ENCODE measurements at places on chromosomes 11 and 22.

- DNase-seq = no peak
Observed at GRCh38 chr22:46366327-46366731, 30.8 kb downstream of the TRMU start.

DNA sequence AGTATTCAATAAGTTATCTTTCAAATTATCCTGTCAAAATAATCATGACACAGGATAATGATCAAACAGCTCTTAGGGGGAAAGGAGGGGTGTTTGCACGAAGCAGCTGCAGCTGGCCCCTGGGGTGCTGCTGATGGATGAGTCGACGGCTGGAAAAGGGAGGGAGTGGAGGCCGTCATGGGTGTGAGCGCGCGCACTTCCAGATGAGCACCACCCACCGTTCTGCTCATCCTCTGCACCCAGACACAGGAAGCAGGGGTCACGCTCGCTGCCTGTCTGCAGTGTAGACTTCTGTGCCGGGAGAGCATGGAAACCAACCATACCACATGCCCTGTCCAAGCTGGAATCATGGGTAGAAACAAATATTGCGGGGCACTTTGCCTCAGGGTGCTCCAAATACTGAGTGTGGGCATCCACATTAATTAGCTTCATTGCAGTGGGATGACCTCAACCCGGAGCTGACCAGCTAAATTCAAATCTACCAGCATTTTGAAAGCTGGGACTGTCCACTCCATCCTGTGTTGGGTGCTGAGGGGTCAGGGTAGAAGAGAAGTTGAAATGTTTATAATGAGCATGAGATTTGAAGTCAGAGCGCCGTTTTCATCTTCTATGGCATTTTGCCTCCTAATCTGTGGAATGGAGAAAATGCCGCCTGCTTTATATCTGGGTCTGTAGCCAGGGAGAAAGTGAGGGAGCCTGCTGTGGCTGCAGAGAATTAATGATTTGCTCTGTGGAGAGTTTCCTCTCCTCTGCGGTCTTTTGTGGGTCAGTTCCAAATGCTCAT lies 802.4 kb downstream of the TBC1D22A start:
- DNase-seq = no peak

DNA sequence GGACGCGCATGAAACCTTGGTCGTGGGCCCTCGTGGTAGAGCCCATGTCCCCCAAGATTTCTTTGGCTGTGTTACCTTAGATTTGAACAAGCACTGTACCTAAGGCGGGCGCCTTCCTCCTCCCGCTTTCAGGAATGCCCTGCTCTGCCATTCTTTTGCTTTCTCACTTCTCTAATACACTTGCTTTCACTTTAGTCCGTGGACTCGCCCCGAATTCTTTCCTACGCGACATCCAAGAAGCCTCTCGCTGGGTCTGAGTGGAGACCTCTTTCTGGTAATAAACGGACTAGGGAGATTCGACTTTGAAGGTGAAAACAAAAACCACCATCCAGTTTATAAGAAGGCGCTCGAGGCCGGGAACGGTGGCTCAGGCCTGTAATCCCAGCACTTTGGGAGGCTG lies 1.2 kb upstream of the NUP50 start:
- no peak for DNase-seq

DNA sequence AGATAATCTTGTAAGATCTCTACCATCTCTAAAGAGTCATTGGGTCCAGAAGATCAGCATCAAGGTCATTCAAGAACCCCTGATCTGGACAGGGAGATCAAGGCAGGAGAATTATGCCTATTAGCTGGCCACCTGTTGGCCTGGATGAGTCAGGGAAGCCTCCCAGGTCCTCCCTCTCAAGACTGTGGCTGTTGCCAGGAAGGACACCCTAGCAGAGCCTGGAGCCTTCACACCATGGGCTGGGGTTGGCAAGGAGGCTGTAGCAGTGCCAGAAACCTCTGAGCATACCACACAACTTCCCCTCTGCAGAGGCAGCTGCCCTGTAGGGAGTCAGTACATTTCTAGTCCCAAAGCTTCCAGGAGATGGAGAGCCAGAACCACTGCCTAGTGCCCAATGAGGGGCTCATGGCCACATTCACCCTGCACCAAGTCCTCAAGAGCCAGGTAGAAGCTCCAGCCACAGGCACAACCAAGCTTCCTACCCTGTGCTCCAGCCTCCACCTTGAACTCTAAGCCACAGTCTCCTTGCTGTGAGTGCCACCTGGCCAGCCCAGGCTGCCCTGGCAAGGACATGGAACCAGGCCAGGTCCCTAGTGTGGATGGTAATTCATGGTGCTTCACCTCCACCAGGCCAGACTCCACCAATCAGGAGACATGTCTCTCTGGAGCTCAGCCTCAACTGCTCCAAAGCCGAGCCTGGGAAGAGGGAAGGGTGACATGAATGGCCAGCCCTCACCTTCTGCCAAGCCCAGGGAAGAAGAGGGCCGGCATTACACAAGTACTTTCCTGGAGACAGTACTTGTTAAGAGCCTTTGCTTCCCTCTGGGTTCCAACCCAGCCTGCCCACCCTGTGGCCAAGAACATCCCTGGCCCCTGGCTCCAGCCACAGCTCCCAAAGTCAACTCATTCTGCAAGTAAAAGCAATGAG lies 124.3 kb downstream of the BUD13 start:
- DNase-seq = no peak

GRCh38 chr11:78414321-78415051 lies 3.1 kb downstream of the GAB2 start:
- no peak for DNase-seq

DNA sequence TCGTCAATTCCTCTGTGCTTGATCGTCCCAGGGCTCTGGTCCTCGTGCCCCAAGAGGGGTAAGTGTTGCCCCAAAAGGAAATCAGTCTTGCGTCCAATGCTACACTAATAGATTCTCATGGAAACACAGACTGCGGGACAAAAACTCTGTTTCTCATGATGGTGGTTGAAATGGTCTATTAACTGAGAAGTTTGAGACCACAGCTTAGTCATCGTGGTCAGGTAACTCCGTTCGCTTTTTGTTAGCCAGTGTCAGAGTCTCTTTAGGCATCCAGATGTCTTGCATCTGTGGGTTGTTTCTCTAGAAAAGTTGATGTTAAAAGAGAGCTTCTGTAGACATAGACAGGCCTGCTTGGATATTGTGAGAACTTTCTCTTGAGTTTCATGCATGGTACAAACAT lies 104.6 kb upstream of the SORL1-AS1 start:
- peak; percentile 42 for DNase-seq

- DNase-seq = no peak
Observed at GRCh38 chr22:37127350-37127878, 17.9 kb upstream of the TMPRSS6 start.

DNA sequence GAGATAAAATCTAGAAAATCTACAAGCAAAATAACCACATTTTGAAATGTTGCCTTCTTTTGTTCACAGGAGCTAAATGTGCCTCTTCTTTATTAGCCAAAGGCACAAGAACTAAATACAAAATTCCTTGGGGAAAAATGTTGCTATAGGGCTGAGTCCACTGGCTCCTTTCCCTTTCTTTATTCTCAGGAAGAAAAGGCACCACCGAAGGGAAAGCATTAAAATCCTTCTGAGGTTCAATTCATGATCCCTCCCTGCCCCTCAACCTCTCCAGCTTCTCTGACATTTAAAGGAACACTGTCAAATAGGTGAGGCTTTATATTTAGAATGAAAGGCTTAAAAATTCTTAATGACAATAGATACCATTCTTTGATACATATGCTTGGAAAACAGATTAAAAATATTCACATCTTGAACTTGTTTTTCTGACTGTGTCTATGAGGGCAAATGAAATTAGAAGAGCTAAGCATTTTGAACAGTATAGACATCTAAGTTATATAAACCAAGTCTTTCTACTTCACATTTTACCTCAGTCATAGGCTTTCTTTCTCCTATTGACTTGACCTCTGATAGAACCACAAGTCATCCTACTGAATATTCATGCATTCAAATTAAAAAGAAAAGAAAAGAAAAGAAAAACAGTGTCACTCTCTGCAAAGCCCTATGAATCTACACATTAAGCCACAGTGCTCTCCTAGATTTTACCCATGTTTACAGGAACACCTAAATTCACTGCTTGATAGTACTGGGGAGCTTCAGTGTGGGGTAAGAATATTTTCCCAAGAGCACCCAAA lies 148.2 kb downstream of the MAML2 start:
- DNase-seq = no peak

- DNase-seq = no peak
Observed at GRCh38 chr11:126415128-126415527, 59.6 kb downstream of the ST3GAL4 start.

GRCh38 chr22:35324067-35324466 lies 24.4 kb downstream of the TOM1 start:
- no peak for DNase-seq

GRCh38 chr11:18321969-18322711 lies at the start of the genes GTF2H1 and HPS5:
TSS of gene GTF2H1 (plus strand) at chr11:18322567. CDS start at chr11:18333075, 10,508 bp downstream.
TSS of gene HPS5 (minus strand) at chr11:18322140. CDS start at chr11:18317858, 4,282 bp downstream.
- peak; percentile 96 for DNase-seq

DNA sequence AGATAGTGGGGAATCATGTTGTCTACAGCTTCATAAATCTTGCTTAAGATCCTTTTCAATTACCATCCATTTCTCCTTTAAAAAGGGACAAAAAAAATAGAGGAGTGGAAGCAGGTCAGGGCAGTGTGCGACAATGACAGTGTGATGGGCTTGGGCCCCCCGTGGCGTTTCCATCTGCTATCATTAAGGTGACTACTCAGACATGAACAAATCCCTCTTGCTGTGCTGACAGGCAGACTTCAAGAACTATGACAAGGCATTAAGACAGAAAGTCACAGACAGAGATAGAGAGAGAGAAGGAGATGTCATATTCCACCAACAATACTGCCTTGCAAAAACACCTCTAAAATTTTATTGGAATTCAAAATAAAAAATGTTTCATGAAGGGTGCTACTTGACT lies 263.2 kb downstream of the DCDC1 start:
- no peak for DNase-seq

- no peak for DNase-seq
Observed at GRCh38 chr11:12330485-12331231, 46.7 kb upstream of the PARVA start.

DNA sequence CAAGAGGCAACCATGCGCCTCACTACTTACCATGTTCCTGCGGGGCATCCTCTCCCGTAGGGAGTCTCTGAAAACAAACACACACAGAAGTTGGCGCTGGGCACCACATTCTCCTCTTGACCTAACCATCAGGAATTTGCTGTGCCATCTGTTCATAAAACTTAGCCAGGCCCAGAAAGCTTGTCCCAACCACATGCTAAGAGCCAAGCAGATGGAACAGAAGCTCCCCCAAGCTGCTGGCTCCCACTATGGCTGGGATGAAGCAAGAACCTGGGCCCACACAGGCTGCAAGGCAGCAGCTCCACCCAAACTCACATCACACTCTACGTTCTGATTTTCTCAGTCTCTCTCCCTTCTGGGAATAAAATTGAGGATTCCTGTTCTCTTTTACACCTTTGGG lies 17.4 kb downstream of the HPS4 start:
- no peak for DNase-seq

DNA sequence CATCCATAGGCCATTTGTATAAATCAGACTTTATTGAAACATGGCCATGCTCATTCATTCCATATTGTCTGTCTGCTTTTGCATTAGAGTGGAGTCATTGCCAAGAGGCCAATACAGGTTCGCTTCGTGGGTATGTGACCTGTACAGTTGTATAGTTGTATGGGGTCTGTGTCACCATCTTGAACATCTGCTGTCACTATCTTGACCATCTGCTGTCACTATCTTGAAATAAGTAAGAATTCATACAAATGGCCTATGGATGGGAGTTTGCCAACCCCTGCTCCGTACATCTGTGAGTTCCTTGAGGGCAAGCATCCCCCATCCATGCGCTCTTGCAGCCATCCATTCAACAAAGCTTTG lies 44.4 kb upstream of the ANO1 start:
- DNase-seq = no peak

GRCh38 chr11:119899997-119900396 lies 171.0 kb upstream of the NECTIN1 start:
- no peak for DNase-seq

DNA sequence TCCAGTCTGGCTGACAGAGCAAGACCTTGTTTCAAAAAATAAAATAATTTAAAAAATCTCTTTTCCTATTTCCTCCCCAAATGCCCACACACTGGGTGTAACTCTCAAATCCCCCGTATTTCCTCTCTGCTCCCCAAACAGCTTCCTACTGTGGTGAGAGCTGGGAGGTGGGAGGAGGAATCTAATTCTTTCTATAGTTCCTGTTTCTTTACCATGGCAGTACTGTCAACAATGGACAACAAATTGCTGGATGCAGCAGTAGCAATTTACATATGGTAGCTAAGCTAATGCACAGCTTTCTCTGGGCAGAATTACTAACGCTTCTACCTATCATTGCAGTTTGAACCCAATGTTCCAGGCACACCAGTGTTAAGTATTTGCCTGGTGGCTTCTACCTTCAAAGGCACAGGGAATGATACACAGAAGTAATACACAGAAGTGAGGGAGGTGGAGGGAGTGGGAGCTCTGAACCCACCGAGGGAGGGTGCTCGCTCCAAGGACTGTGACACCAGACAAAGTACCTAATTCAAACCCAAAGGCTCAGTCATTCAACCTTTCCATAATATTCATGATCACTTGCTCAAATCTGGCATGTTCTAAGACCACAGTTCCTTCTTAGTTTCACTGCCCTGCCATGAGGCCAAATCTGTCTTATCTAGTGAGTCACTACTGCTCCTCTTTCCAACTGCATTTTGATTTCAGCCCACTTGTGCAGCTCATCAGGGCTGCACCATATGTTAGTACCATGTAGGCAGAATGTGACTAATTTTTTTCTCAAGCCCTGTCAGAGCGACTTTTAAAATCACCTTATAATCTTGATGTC lies 37.9 kb downstream of the CELF1 start:
- peak; percentile 85 for DNase-seq

- DNase-seq = no peak
Observed at GRCh38 chr11:73225001-73225686, 7.1 kb downstream of the P2RY2 start.

DNA sequence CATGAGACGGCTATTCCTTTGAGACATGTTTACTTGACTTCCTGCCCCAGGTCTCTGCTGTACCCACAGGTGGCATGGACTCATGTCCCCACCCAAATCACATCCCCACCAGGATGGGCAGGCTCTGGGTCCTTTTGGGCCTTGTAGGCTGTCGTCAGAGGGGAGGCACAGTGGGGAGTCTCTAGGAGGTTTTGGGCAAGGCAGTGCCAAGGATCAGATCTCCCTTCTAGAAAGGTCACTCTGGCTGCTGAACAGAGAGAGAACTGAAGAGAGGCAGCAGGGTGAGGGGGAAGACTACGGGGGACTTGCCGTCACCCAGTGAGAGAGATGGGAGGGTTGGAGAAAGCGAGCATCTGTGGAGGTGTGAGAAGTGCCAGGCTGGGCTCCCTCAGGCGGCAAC lies 4.6 kb upstream of the KCNQ1OT1 start:
- no peak for DNase-seq

DNA sequence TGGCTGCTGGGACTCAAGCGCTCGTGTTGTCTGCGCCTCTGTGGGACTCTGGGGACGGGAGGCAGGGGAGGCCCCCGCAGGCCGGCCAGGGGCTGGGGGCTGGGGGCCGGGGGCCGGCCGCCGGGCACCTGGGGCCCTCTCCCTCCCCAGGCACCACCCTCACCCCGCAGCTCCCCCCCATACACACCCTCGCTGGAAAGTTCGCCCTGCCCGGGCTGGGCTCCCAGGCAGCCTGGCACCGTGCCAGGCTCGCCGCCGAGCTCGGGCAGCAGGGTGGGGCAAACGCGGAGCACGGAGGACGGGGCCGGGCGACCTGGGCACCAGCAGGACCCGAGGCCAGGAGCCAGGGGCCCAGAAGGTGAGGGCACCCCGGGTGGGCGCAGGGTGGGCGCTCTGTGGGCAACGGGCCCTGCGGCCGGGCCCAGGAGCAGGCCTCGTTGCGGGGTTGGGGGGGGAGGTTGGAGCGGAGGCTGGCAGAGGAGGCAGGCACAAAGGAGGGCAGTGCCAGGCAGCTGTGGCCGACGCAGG lies 76.7 kb upstream of the WNT7B start:
- no peak for DNase-seq
